AML-193 (cell line): ENCODE measurements at places on chromosomes 3 and 15.
A peak's percentile ranks its signal among the peaks of the same experiment; 100 is the strongest.

DNA sequence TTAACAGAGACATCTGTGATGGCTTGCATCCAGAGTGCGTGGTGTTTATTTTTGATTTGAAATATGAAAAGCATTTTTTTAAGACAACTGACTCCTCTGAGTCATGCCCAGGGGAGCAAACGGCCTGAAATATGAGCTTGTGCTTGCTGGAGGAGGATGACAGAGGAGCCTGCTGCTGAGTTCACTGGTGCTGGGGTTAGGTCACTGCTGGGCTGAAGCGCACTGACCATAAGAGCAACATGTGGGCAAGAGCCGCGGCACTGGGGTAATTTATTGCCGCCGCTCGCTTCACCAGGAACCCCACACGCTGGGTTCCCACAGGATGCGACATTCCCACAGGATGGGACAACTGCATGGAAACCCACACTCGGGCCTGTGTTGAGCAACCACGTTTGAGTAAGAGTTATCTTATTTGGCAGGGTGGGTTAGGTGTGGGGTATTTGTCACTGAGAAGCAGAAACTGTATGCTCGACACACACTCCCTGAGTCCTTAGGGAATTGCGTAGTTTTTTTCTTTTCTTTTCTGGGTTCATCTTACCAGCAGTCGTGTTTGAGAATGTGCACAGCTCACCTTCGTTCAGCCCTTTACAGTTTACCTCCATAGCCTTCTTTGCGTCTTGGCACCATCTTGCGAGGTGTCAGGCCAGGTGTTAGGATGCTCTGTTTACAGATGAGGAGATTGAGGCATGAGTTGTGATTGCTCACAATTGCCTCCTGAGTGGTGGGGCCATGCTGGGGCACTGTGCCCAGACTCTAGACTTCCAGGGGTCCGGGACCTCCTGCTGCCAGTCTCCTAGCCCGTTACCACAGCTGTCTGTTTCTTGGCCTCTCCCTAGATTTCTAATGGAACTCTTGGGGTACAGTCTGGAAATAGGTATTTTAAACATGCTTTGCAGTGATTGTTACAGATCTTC is 60.4 kb downstream of the SMAD3 start:
- DNase-seq: no peak

DNA sequence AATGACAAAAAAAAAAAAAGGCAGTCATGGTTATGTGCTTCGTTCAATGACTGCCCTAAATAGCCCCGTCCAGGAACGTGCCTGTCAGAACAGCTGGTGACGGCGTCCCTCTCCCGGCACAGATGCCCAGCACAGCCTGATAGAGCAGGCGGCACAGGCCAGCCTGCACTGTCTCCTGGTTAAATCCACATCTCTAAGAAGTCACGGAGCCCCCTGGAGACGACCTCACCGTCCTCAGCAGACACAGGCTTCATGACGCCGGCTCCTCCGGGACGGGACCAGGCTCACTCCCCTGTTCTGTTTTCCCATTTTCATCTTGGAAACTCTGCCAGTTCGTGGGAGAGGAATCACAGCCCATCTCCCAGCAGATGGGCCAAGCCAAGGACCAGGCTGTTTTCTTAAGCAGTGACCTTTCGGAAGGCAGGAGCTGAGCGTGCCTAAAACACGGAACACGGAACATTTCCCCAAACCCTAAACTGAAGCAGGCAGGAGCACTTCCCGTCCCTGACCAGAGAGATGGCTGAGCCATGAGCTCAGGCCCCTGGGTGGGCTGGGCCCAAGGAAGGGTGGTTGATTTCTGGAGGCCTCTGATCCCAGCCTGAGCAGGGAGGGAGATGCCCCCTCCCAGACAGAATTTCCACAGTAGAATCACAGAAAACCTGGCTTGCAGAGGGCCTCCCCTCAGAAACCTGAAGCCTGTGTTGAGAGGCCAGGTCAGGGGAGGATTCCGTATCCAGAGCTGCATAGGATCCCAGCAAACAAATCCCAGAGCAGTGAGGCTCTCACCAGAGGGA is 35.9 kb downstream of the ADCY5 start:
- no peak for DNase-seq

- no peak for DNase-seq
These were observed 33.3 kb upstream of the VPS8 start for GRCh38 chr3:184778426-184779332.

GRCh38 chr3:69231929-69232440 is 109.6 kb upstream of the LMOD3 start:
- DNase-seq: no peak

GRCh38 chr15:36925653-36926426 is 174.5 kb downstream of the MEIS2 start:
- DNase-seq: no peak

DNA sequence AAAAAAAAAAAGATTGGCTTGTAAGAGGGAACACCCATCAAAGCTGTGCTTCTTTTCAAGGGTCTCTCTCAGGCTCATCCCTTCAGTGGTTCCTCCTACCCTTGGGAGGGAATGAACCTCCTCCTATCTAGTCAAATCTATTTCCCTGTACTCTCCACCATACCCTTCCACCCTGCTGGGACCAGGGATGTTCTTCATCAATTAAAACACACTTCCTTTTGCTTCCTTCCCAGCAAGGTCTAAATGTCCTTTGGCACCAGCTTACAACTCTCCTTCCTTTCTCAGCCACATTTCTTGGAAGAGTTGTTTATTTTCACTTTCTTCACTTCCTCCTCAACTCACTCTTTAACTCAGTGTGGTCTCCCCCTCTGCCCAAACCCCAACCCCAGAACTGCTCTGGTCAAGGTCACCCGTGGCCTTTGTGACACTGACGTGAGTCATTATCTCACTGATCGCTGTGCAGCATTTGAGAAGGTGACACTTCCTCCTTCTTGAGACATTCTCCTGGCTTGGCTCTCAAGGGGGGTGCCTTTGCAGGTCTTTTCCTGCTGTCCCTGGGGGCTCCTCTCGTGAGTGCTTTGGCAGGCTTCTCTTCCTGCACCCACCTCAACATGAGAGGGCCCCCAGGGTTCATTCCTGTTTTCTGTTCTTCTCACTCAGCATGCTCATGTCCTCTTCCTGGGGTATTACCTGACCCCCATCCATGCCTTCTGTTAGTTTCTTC is 210.5 kb upstream of the TLE3 start:
- DNase-seq: peak; percentile 49

GRCh38 chr3:42699511-42699971 is 3.1 kb downstream of the HHATL start:
- no peak for DNase-seq

GRCh38 chr3:188192034-188192433 is 38.1 kb downstream of the LPP start:
- no peak for DNase-seq

- no peak for DNase-seq
These were observed 107.8 kb downstream of the FBLN2 start for GRCh38 chr3:13656584-13657301.

DNA sequence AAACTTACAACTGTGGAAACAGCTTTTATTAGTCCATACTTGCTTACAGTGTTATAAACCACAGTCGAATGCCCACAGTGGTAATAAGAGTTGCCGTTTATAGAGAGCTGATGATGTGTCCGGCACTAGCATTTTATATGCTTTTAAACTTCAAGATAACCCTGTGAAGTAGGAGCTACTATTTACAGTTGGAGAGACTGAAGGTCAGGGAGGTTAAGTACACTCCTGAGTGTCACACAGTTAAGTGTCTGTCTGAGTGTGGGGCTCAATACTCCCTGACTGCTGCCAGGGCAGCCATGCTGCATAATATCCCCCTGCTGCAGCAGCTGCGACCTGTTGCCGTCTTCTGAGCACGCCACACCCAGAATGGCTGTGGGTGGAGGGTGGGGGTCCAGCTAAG is 89.9 kb upstream of the TNFAIP8L3 start:
- no peak for DNase-seq

- DNase-seq: no peak
These were observed 88.2 kb downstream of the RBPMS2 start for GRCh38 chr15:64687172-64687571.

DNA sequence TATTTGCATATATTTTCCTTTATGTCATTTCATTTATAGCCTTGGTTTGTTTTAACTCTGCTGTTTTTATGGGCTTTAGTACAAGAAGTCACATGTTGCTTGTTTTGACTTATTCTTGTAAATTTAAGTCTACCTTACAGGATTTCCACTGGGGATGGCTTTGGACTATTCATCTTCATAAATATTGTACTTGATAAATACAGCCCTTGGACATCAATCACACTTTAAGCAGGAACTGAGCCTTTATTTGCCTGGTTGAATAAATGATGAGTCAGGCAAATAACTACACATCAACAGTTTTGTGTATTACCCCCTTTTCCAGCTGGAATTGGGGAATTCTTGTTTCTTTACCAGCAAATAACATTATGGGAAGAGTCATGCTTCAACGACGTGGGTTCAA is 286.0 kb downstream of the CNTN3 start:
- DNase-seq: no peak

DNA sequence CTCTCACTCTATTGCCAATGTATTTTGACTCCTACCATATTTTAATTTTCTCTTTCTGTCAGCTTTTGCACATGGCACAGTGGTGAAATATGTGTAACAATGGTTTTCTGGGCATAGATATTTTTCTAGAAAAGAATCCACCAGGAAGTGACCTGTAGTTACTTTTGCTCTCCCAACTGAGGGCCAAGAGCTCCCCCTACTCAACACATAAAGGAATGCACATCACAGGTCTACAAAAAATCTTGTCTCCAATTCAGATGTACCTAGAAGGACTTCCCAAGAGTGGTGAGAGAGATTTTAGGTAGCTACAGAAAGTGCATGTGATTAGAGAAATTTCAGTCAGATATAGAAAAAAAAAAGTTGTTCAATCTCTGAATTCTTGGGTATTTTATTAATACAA is 15.6 kb downstream of the CPA3 start:
- peak; percentile 78 for DNase-seq

GRCh38 chr15:93997071-93997658 is 234.2 kb upstream of the MCTP2 start:
- DNase-seq: peak; percentile 1

- no peak for DNase-seq
These were observed 170.4 kb upstream of the LRRN1 start for GRCh38 chr3:3628676-3629328.

DNA sequence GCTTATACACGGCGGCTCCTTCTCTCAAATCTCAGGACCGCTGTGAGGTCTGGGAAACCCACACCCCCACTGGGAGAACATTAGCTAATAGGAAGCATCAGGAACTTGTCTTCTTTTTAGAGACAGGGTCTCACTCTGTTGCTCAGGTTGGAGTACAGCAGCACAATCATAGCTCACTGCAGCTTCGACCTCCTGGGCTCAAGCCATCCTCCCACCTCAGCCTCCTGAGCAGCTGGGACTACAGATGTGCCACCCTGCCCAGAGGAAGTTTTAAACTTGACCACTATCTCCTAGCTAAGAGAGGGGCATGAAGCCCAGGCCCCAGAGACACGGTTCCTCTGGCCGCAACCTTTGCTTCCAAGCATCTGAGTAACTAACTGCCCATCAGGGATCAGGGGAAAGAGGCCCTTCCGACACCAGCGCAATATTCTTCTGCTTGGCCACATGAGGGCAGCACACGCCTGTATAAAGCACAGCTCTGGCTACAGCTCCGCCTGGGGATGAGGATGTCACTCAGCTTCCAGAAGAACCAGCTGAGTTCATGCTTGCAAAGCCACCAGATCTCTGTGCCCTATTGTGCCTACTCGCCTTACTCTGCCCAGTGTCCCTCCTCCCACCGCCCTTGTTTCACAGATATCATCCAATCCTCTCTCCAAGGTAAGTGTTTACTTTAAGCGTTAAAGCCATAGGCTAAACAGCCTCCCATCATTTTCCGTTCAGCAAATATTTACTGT is 57.6 kb upstream of the SLC6A11 start:
- DNase-seq: peak; percentile 68

GRCh38 chr3:14289590-14290461 is 111.2 kb downstream of the LSM3 start:
- DNase-seq: no peak

DNA sequence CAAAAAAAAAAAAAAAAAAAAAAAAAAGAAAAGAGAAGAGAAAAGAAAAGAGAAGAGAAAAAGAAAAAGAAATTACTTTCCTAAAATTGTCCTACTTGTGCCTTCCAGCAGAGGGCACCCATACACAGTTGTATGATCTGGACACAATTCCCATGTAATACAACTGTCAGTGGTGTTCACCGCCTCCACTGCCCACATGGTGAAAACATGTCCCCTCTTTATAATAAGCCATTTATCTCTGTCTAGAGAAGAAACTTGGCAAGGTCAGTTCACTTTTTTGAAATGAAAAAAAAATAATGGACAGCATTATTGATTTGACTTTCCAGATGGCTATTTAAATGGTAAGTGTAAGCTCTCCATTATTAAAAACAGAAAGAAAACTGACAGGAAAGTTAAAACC is 459.4 kb downstream of the GBE1 start:
- DNase-seq: peak; percentile 50

DNA sequence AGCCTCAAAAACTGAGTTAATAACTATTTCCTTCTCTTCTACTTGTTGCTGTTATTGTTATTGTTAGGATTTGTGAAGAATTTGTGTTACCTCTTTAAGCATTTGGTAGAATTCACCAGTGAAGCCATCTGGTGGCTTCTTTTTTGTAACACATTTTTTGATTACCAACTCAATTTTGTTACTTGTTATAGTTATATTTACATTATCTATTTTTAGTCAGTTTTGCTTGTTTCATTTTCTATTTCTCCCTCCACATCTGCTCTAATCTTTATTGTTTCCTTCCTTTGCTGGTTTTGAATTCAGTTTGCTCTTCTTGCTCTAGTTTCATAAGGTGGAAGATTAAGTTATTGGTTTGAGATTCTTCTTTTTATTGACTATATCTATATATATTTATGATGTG is 3.7 kb upstream of the SLC9C1 start:
- no peak for DNase-seq

DNA sequence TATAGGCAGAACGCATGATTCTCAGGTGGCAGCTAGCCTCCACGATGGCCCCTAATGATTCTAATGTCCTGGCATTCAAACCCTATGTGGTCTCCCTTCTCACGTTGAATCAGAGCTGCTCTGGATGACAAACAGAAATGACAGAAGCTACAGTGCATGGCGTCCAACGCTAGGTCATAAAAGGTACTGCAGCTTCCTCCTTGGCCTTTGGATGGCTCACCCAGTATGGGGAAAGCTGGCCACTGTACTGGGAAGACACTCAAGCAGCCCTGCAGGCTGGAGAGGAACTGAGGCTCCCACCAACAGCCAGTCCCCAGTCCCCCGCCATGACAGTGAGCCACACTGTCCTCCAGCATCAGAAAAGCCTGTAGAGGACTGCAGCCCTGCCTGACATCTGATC is 286.3 kb downstream of the FAM43A start:
- no peak for DNase-seq

DNA sequence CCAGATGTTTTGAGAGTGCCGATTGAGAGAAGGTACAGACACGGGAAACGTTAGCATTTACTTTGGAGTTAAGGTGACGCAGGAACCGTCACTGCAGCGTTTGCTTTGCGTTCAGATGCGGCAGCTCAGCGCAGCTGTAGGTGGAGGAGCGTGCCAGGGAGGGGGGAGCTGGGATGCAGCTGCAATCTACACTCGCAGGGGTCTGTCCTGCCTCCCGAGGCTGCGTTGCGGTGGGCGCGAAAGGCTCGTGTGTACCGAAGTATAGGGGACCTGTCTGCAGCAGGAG is 425 bp upstream of the FYTTD1 start:
- peak; percentile 66 for DNase-seq

- DNase-seq: no peak
These were observed 82.0 kb upstream of the AKAP13 start for GRCh38 chr15:85298366-85298765.

- no peak for DNase-seq
These were observed 270.6 kb upstream of the RGMA start for GRCh38 chr15:93359425-93360131.

GRCh38 chr15:64383760-64384159 is 2.5 kb upstream of the PCLAF start:
- no peak for DNase-seq

- no peak for DNase-seq
These were observed 9.4 kb downstream of the SEMA3G start for GRCh38 chr3:52435246-52436101.
